ENCODE measurements at places on chromosomes 12 and 14.

DNA sequence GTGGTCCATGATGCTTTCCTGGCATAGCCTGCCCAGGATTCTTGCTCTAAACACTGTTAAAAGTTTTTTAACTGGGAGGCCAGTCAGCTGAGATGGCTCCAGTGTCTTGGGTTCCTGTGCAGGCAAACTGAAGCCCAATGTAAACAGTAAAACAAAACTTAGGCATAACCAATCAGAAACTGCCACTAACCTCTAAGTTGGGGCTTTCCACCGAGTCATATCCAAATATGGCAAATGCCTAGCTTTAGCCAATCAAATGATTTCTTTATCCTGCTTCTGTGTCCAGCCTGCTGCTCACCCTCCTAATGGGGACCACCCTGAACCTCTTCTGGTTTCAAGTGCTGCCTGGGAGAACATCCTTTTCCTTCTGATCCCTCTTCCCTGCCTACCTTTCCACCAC is 277.9 kb downstream of the EMP1 start:
- DNase-seq = no peak

DNA sequence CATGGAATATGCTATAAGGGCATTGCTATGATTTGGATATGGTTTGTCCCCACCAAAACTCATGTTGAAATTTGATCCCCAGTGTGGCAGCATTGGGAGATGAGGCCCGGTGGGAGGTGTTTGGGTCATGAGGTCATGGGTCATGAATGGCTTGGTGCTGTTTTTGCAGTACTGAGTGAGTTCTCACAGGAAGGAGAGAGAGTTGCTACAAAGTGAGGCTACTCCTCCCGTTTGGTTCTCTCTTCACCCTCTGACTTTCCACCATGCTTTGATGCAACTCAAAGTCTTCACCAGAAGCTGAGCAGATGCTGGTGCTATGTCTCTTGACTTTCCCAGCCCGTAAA is 388.1 kb upstream of the TMPO start:
- DNase-seq = no peak

DNA sequence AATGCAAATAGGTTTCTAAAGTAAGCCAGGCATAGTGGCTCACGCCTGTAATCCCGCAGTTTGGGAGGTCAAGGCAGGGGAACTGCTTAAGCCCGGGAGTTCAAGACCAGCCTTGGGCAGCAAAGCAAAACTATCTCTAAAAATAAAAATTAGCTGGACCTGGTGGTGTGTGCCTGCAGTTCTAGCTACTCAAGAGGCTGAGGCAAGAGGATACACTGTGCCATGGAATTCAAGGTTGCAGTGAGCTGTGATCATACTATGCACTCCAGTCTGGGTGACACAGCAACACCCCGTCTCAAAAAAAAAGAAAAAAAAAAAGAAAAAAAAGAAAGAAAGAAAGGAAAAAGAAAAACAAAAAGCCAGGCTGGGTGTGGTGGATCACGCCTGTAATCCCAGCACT is 46.3 kb downstream of the HECTD1 start:
- no peak for DNase-seq

GRCh38 chr12:120247621-120248030 is 17.9 kb downstream of the PXN start:
- no peak for DNase-seq

DNA sequence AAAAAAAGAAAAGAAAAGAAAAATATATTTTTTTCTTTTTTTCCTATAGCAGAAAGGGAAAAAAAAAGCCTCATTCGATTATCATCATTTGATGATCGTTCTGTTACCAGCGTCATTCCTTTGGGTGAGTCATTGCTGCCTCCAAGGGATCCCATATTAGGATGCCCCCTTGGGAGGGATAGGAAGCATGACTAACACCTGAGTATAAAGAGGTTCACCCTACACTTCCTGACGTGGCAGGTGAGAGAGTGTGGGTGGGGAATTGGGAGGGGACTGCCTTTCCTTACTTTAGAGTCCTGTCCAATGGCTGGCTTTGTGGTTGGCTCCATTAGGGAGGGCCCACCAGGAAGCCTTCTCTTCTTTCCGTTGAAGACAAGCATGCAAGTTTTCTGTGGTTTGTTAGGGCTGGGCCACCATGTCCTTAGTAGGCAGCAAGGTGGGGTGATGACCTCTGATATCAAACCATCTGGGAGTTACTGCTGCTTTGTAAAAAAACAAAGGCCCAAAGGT is 56.1 kb upstream of the FUT8 start:
- DNase-seq = no peak

DNA sequence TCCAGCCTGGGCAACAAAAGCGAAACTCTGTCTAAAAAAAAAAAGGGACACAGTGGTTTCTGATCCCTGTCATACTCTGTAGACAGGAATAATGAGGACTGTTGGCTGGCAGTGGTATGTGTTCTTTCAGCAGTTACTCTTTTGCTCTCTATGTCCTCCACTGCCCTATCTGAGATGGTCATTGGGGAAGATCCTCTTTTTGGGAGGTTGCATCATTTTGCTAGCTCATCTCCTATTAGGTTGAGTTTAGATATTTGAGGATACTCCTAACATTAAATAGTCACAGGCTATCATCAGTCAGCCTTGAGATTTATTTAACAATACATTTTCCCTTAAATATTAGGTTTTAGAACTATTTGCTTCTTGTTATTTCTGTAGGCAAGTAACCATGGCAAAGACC is 5.9 kb upstream of the CCDC91 start:
- no peak for DNase-seq

- DNase-seq = no peak
Measured at GRCh38 chr12:92511786-92512185, 191.0 kb upstream of the PLEKHG7 start.

- DNase-seq = no peak
Measured at GRCh38 chr12:26688344-26688904, 144.6 kb downstream of the ITPR2 start.

DNA sequence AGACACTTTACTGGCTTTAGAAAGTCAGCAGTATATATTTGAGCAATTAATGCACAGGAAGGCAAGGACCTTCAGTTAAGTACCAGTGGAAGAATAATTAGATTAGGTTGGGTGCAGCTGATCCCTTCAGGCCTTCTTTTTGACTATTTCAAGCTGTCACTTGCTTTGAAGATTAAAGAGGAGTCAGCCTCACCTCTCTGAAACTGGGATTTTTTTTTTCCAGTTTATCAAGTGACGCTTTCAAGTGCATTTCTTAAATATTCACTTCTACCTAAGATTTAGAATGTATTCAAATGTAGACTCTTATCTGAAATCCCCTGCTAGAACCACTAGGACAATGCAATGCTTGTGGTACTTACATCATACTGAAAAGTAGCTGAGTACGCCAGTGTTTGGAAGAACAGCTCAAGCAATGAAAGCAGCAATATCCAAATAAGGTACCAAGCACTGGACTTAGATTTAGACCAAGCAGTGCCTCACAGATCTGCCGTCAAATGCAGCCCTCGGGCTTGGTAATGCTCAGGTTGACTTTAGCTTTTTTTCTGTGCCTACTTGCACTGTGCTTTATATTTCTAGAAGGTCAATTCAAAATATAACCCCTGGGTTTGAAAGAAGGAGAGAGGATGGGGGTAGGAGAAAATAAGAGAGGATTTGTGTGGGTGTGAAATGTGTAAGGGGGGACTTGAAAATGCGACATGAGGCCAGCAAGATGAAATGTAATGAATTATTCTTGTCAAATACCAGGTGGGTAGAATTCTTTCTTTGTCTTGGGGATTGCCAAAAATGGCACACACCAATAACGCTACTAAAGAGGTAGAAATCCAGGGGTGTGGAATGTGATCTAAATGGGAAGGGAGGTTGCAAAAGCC is 3.7 kb upstream of the FERMT2 start:
- DNase-seq = no peak

DNA sequence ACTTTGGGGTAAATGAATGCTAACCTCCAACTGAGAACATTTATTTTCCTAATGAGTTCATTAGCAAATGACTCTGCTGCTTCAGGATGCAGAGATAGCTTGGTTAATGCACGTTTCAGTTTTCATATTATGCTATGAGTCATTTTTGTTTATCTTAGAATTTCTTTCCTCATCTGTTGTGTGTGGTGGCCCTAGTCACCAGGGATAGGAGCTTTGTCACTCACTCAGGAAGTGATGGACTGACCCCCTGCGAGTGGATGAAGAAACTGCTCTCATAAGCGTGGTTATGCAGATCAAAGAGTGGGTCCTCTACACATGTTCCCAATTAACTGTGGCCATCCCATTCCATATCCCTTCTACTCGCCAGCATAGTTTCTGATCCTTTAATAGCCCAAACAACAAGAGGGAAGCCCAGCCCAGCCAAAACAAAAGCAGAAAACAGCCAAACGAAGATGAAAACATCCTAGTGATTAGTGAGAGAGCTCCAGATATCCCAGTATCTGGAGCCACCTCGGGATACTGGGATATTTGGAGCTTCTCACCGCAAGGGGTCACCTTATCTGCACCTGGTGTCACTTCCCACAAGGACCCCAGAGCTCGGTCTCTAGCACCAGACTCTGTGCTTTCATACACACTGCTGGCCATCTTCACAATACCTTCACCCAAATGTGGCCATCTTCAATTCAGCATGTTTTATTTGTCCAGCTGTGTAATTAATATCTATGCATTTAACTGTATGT is 8.6 kb downstream of the TC2N start:
- no peak for DNase-seq

DNA sequence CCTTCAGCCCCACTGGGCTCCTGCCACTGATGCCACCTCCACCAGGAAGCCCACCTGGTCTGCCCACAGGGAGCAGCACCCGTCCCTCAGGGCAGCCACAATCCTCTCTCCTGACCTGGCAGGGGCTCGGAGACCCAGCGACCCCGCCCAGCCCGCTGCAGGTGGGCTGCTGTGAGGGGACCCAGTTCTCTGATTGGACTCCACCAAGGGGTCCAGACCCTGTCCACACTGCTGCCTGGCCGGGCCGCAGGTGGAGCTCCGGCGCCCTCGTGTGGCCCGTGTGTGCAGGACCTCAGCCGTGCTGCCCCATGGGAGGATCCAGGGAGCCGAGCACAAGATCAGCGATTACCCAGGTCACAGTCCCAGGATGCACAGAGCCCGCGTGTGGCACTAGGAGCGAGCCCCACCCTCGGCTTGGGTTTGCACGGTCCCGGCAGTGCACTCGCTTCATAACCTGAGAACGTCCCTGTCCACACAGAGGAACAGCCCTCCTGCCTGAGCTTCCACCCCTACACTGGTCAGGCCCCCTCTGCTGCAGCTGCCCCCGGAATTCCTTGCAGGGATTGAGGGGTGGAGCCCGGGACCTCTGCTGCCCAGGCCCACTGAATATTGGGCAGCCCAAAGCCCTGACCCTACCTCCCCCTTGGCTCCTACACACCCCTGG is 35.4 kb upstream of the TMEM179 start:
- DNase-seq = peak; percentile 51

GRCh38 chr12:53703756-53704155 is 23.5 kb downstream of the CALCOCO1 start:
- DNase-seq = no peak

- DNase-seq = no peak
Measured at GRCh38 chr12:114760151-114760877, 76.3 kb upstream of the TBX3 start.

DNA sequence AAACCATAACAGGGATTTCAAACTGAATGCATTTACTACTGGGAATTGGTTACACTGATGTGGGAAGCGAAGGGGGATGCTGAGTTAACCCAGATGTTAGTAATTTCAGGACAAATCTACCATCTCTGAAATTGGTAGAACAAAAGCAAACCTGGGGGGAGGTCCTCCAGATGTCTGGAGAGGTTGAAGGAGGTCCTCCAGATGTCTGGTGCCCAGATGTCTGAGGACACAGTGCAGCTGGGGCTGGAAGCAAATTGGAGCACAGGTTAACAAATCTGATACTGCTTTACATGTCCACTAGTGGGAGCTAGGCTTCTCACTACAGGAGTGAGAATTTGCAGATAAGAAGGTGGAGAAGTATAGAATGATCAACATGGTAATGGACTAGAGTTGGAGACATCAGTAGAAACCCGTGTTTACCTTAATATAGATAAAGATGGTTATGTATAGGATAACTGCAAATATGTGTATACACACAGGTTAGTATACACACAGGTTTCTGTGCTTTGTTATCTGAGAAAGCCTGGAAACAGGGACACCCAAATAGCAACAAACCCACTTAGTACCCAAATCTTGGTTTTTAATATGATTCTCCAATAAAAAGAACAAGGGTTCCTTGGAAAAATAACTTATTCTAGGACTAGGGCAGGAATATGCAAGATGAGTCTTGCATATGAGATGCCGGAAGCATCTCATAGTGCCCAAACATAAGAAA is 162.5 kb downstream of the C12orf50 start:
- DNase-seq = peak; percentile 17

DNA sequence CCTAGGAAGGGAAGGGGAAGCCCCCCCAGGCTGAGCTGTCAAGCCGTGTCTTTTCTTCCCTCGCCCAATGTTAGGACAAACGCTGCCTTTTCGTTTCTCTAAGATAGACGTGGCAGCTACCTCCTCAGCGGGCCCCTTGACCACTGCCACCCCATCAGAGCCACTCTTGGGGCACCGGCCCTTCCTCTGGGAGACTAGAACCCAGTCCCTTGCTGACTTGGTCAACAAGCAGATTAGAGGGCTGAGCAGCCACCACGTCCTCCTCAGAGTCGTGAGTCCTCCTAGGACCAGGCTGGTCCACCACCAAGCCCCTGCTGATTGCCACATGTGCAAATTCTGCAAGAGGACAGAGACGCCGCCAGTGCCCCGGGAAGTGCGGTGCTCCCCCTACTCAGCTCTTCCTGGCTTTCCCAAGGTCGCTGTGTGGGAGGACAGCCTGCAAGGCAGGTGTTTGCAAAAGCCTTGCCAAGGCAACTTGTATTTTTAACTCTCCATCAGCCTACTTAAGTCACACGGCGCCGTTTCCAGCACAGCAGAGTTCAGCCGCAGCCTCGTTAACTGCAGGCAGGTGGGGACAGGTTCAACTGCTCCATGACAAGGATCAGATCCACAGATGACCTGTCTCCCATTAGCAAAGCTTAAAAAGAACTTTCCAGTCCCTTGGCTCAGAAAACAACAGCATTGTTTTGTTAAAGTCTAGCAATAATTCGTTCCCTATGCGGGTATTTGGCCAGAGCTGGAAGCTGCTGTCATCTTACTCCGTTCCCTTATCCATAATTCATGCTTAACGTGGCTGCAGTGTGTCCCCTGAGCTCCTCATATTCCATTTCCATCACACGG is 65.6 kb downstream of the TESC start:
- DNase-seq = no peak

DNA sequence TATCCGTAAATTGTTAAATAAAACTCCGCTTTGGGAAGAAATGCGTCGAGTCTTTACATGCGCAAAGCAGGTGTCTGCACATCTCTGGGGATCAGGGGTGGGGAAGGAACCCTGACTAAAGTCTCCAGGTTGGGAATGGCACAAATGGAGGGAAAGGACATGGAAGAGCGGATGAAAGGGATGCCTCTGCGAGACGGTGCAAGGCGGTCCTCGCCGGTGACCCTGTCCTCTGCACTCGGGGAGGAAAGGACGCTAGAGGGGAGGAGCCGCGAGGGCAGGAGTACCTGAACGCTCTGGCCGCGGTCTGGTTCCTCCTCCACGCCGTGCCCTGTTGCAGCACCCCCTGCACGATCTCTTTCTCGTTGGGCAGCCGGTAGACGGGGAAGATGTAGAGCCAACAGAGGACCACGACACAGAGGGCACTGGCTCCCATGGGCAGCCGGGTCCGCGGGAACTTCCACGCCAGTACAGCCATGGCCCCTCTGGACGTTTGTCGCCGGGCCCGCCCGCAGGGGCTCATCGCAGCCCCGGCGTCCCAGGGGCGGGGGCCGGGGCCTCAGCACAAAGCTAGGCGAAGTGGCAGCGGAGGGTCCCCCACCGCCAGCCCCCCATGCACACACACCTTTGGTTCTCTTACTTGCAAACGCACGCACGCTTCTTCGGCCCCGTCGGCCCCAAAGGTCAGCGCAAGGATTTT is 646 bp downstream of the ST8SIA1 start:
- peak; percentile 59 for DNase-seq

- no peak for DNase-seq
Measured at GRCh38 chr14:59107819-59108218, 80.6 kb upstream of the DAAM1 start.

Measured in SK-N-DZ (cell line).